ENCODE measurements at places on chromosomes 5 and 9.

GRCh38 chr9:88997646-88998045 lies 6.4 kb downstream of the S1PR3 start:
- DNase-seq = no peak

DNA sequence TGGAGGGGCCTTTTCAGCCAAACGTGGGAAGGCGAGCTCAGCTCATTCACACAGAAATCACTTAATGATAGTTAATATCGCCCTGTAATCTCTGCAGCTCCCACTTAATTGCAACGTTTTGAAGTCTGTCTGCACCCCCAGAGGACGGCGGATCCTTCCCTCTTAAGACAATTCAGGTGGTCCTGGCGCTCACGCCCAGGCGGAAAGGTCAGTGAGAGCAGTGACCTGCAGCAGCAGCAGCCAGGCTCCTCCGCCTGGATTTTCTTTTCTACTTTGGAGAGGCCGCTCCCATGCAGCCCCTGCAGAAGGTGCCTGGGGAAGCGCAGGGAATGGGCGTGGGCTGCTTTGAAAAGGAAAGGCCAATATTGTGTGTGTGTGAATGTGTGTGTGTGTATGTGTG lies 400.9 kb upstream of the IRX1 start:
- DNase-seq = no peak

GRCh38 chr9:91943478-91944470 lies 6.3 kb downstream of the ROR2 start:
- no peak for DNase-seq

DNA sequence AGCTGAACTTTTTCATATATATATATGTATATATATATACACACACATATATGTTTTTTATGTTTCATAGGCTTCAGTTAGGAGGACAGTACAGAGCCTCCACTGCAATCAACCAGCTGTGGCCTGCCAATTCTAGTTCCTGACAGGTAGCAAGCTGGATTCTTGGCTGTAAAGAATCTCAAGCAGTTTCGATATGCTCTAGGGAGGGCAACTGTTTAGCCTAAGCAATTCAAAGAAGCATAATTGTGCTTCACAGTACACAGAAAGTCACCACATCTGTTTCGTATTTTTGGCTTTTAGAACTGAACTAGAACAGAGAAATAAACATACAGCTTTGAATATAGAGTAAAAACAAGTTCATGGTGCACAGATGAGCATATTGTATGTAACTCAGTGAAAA lies 152.4 kb upstream of the ARRDC3 start:
- no peak for DNase-seq

Data from stimulated activated CD8-positive, alpha-beta memory T cell treated with anti-CD3 and anti-CD28 coated beads, Interleukin-4, amount 100 ng/mL, for 24 hours (primary cell).